ENCODE measurements at places on chromosomes 5 and 9. TPM values are rescaled to one million over a fixed set of nuclear protein-coding genes. Genes with fewer than 3 reads are reported as not detected.

SELENOP gene
- total RNA-seq, result 0.66 TPM

CYLC2 gene
- total RNA-seq, result not detected

BHMT gene
- total RNA-seq, result not detected

GRM6 gene
- not detected for total RNA-seq

PTGES gene
- not detected for total RNA-seq

SCGB3A2 gene
- total RNA-seq, result not detected

PCDHB8 gene
- total RNA-seq, result 0.07 TPM

CDKN2B gene
- 4.7 TPM for total RNA-seq

CDH9 gene
- total RNA-seq, result not detected

ZNF879 gene
- 3.6 TPM for total RNA-seq

MTRR gene
- 60.6 TPM for total RNA-seq

RETREG1 gene
- 0.27 TPM for total RNA-seq

BAAT gene
- 0.07 TPM for total RNA-seq

FIBCD1 gene
- not detected for total RNA-seq

FAT2 gene
- under 0.01 TPM for total RNA-seq

CHSY3 gene
- total RNA-seq, result 2.7 TPM

PCDHGC5 gene
- 1.1 TPM for total RNA-seq

PCDHGA2 gene
- total RNA-seq, result 1.1 TPM

PHF2 gene
- total RNA-seq, result 16.8 TPM

DEPDC1B gene
- total RNA-seq, result 32.4 TPM

TLX3 gene
- not detected for total RNA-seq

ZBTB5 gene
- 11.7 TPM for total RNA-seq

SLC6A7 gene
- not detected for total RNA-seq

HMMR gene
- 53.1 TPM for total RNA-seq

SLC4A9 gene
- total RNA-seq, result not detected

ORM2 gene
- not detected for total RNA-seq

BTNL3 gene
- not detected for total RNA-seq

PCA3 gene
- 2.2 TPM for total RNA-seq

LCN6 gene
- total RNA-seq, result not detected

All from thoracic aorta endothelial cell (primary cell).